ENCODE measurements at places on chromosomes 6 and 20.

DNA sequence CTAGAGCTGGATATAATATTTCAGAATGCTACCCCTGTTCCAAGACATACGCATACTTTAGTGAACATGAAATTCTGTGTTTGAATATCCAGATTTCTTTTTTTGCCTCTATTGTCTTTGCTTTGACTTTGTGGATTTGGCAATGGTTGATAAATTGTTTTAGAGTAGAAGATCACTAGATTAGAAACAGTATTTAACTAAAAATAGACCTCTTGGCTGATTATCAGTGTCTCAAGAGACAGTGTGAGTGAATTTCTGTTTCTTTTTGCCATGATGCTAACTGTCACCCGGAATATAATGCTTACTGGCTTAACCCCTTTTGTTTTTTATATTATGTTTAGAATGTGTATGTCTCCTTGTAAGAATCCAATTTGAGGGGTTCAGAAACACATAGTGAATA lies 102.5 kb downstream of the PLCB1 start:
- DNase-seq: no peak

GRCh38 chr20:50788045-50788991 lies 6.5 kb upstream of the BCAS4 start:
- no peak for DNase-seq

DNA sequence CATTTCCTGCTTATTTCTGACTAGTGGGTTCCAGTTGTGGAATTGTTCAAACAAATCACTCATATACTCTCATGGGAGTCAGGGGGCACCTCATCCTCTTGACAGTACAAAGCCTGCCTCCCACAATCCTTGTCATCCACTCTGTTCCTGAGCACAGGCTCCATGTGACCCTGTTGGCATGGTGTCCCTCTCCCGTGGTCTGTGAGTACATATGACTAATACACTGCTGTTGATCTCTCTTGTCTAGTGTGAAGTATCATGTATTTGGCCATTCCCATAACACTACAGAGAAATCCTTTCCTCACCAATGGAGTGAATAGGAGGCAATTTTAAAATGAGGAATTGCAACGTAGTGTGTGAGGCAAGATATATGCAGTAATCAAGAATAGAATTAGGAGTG lies 185.3 kb downstream of the OGFRL1 start:
- DNase-seq: no peak

- DNase-seq: no peak
Observed at GRCh38 chr20:56897318-56897957, 268.3 kb downstream of the TFAP2C start.

- DNase-seq: no peak
Observed at GRCh38 chr20:44211177-44212039, 837 bp upstream of the OSER1 start.

DNA sequence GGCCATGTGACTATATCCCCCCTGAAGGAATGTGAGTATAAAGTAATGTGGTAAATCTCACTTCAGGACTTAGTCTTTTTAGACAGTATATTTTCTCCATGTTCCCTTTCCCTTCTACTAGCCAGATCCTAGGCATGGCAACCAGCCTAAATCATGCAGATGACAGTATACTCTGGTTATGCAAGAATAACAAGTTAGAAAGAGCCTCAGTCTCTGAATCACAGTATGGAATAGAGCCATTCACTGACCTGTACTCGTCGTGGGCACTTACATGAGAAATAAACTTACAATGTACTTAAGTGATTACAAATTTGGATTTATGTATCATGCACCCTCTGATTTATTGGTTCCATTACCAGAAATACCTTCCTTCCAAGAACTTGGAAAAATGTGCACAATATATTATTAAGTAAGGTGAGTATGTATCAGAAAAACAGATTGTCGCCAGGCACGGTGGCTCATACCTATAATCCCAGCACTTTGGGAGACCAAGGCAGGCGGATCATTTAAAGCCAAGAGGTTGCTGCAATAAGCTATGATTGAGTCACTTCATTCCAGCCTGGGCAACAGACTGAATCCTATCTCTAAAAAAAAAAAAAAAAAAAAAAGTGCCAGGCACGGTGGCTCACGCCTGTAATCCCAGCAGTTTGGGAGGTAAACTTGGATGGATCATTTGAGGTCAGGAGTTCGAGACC lies 25.1 kb upstream of the FAM8A1 start:
- no peak for DNase-seq

- DNase-seq: no peak
Observed at GRCh38 chr6:112221561-112221960, 32.8 kb downstream of the LAMA4 start.

DNA sequence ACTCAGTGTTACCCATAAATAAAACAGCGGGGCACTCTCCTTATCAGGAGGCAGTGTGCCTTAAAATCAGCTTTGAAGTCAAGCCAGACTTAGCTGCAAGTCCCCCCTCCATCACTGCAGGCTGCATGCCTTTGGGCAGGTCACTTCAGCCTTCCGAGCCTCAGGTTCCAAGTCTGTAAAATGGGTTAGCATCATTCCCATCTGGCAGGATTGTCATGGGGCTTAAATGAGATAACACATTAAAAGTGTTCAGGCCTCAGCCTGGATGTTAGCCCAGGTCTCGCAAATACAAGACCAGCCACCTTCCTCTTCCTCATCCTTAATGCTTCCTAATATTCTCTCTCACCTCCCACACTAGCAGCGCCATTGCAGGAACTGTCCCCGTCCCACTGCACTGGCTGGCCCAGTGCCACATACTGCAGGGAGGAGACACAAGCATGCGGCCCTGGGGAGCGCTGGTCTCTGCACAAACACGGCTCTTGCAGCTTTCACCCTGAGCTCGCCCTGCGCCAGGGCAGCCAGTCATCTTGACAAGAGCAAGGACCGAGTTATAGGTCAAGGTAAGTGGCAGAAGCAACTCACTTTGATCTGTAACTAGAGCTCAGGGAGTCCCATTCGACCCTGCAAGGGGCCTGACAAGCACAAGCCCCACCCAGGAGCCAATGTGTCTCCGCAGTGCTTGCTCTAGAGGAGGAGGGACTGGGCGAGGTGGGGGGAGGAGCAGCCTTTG lies 564.6 kb upstream of the AGPAT4 start:
- DNase-seq: no peak

- DNase-seq: no peak
Observed at GRCh38 chr6:152680879-152681517, 16.7 kb upstream of the MYCT1 start.

DNA sequence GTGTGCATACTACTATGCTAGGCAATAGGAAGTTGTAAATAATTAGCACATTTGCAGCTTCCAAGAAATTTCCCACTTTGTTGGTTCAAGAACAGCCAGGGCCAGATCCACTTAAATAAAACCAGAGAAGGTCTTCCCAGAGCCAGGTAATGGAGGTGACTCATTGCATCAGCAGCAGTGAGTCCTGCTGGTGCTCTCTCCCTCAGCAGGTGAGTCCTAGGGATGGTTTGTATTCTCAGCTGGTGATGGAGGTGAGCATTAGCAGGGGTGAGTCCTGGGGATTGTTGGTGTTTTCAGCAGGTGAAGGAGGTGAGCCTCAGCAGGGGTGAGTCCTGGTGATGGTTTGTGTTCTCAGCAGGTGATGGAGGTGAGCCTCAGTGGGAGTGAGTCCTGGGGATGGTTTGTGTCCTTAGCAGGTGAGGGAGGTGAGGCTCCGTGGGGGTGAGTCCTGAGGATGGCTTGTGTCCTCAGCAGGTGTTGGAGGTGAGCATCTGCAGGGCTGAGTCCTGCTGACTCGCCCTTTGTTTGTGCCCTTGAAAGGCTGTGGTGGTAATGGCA lies 232.8 kb upstream of the EXOC2 start:
- DNase-seq: no peak

DNA sequence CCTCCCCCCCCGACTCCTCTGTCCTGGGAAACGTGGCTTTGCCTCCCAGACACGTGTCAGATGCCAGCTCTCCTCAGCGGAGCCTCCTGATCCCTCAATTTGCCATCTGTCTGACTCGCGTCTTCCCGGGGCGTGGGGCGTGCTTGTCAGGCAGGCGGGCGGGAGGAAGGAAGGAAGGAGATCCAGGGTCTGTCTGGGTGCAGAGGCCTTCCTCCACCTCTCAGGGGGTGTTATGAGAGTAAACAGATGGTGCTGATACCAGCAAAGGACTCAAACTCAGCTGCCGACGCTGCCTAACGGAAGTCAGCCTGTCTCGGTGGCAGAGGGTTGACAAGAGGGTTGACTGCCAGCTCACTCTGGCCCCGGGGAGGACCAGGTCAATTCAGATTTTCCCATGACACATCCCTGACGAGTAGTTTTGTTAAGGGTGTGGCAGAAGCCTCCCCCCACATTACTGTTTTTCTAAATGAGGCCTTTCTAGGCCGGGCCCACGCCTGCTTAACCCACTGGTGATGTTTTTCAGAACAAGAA lies 17.0 kb downstream of the UQCC2 start:
- DNase-seq: peak; percentile 42

GRCh38 chr6:82080767-82081166 lies 166.8 kb downstream of the IBTK start:
- no peak for DNase-seq

DNA sequence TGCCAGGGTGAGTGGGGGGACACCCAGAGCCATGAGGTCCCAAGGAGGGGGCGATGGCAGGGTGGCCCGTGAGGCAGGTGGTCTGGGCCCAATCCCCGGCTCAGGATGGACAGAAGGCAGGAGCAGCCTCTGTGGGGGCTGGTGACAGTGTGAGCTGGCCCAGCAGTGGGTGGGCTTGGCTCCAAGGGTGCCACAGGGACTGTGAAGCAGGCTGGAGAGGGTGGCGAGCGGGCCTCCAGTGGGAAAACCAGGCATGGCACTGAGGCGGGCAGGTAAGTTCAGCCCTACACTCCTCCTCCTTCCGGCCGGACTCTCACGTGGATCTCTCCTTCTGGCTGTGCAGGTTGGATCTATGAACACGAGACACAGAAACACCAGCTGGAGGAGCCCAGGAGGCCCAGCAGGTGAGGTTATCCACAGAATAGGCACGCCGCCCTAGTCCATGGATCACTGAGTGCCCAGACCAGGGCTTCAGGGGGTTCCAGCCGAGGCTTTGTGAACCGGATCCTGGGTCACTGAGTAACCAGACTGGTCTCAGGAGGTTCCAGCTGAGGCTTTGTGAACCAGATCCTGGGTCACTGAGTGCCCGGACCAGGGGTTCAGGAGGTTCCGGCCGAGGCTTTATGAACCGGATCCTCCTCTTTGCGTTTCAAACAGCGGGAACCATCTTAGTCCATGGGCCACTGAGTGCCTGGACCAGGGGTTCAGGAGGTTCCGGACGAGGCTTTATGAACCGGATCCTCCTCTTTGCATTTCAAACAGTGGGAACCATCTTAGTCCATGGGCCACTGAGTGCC lies 76.4 kb upstream of the BHLHE23 start:
- DNase-seq: no peak

- DNase-seq: no peak
Observed at GRCh38 chr6:39075010-39075686, 26.6 kb downstream of the GLP1R start.

DNA sequence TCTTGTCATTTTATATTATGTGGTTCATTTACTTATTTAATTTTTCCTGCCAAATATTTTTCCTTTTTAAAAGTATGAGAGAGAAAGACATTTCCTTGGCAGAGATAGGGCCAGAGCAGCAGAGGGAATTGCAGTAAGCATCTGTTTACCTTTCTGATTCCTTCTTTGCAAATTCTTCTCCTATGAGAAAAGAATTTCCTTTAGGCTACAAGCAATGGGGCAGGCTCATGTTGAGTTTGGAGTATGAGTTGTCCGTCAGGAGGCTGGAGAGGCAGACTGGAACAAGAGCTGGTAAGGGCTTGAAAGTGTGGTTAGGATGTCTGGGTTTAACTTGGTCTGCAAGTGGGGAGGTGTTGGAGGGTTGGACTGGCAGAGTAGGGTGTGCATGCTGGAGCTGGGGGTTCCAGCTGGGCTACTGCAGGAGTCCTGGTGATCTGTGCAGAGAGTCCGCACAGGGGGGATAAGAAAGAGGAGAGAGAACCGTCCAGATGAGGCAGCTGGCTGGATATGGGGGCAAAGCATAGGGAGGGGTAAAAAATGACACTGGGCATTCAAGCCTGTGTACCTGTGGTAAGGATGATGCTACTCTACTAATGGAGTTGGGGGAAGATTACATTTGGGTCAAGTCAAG lies 19.7 kb downstream of the TIAM2 start:
- no peak for DNase-seq

GRCh38 chr6:108592371-108593337 lies 31.9 kb downstream of the FOXO3 start:
- DNase-seq: no peak

DNA sequence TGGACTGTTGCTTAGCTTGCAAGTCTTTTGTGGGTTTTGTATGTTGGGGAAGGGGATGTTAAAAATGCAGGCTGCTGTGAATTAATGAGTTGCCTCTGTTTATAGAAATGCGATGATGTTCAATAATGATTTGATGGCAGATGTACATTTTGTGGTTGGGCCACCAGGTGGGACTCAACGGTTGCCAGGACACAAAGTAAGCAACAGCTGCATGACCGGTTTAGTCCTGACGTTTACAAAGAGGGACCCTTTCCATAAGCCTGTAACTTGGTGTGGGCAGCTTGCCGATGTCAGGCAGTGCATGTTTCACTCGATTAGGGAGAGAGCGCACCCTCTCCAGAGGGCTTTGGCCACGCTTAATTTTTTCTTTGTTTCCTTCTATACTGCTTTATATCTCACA lies 1.3 kb downstream of the BTBD3 start:
- peak; percentile 22 for DNase-seq

DNA sequence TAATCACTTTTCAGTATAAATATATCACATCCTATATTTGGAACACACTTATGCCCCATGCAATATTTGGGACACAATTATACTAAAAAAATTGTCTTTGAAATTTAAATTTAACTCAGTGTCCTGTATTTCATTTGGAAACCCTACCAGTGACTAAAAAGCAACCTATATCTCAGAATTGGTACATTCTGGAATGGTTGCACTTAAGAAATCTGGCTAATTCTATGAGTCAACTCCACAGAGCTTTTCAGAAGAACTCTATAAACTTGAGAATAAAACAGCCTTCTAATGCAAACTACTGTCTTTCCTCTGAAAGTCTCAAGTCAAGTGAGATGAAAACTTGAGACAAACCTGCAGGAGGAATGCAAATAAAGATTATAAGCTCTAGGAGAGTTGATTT lies 320.2 kb downstream of the MAFB start:
- DNase-seq: no peak

DNA sequence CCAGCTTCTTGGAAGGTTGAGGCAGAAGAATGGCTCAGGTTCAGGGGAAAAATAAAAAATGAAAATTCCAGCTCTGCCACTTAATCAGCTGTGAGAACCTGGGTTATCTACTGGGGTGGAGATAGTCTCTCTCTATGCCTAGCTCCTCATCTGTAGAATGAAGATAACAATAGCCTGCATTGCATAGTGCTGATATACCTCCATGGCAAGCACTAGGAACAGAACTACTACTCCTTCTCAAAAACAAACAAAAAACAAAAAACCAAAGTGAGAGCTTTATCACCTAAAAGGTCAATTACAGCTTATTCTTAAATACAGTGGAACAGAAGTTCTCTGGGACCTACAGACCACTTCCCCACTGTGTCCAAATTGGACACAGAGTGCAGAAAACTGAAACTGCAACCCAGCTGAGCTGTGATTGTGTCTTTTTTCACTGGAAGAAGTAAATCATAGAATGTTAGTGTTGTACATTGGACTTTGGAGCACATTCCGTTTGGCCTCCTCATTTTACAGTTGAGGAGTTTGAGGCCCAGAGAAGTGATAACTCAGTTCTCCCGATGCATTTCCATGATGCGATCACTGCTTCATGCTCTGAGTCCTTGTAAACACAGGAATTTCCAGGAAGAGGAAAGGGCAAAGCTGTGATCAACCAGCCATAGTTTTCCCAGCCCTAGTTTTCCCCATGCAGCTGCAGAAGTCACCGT lies 23.3 kb downstream of the MTFR2 start:
- no peak for DNase-seq

Data from cerebellar nuclear complex (tissue), 1 donor.